ENCODE measurements at places on chromosomes 2 and 18.

DNA sequence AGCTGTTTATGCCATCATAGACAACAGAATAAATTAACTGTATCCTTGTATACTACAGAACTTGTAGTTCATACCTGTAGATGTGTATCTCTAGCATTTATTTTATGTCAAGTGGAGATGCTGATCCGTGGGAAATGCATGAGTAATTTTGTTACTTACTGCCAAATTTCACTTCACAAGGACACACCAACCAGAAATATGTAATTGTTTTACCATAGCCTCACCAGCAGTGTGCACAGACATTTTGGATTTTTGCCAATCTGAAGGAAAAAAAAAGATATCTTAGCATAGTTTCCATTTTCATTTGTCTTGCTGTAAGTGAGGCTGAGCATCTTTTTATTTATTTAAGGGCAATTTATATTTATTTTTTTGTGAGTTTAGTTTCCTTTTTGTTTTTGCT, 265.1 kb upstream of the OSR1 start:
- DNase-seq: no peak

GRCh38 chr18:44918142-44918476, 237.4 kb downstream of the SETBP1 start:
- DNase-seq: no peak

GRCh38 chr2:85536479-85536878, 2.5 kb upstream of the MAT2A start:
- no peak for DNase-seq

- DNase-seq: no peak
These were observed 141.1 kb upstream of the ETAA1 start for GRCh38 chr2:67255933-67256615.

- no peak for DNase-seq
These were observed 22.8 kb downstream of the ZEB2 start for GRCh38 chr2:144496977-144497598.

DNA sequence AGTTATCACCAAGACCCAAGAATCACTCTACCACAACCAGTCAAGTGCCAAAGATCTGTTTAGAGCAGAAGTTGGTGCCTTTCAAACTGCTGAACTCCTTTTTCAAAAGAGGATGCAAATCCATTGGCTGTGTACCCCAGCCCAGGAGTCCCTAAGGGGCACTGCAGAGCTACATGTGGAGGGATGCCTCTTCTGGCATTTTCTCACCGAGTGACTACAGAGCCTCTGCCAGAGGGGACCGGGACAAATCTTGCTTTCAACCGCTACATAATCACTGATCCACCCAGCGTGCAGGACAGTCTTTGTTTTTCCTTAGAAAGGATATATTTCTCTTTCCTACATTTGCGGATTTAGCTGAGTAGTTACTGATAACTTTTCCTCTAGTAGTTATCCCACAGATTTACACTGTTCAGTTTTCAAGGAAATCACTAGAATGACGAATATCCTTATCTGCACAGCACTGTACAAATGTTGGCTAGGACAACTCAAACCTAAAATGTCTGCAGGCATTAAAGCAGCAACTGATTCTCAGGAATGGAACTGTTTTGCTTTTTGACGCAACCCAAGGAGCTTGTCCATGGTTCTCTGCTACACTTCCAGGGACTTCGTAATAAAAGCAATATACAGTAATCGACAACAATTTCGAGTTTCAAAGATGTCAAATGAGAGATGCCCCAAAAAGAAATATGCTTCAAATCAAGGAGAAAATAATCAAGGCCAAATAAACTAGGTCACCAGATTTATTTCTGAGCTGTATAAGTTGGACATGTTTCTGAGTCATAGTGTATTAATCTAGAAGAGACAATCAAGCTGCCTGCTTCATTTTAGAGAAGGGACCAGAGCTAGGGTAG, 24.1 kb downstream of the EPB41L3 start:
- no peak for DNase-seq
